ENCODE measurements at places on chromosomes 1 and 21.

DNA sequence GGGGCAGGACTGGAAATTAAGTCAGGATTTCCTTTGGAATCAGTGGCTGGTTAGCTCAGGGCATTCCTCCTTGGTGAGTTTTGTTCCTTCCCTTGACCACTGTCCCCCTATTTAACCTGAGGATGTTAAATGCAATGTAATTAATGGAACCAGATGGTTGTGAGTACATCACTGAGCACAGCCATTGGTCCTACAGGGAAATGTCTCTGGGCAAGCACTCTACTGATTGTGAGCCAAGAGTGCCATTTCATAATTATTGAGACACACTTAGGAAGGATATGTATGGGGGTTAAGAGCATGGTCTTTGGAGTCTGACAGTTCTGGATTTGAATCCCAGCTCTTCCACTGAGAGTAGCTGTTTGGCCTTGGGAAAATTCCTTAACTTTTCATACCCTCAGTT is 74.4 kb downstream of the SPAG17 start:
- DNase-seq = peak; percentile 52

DNA sequence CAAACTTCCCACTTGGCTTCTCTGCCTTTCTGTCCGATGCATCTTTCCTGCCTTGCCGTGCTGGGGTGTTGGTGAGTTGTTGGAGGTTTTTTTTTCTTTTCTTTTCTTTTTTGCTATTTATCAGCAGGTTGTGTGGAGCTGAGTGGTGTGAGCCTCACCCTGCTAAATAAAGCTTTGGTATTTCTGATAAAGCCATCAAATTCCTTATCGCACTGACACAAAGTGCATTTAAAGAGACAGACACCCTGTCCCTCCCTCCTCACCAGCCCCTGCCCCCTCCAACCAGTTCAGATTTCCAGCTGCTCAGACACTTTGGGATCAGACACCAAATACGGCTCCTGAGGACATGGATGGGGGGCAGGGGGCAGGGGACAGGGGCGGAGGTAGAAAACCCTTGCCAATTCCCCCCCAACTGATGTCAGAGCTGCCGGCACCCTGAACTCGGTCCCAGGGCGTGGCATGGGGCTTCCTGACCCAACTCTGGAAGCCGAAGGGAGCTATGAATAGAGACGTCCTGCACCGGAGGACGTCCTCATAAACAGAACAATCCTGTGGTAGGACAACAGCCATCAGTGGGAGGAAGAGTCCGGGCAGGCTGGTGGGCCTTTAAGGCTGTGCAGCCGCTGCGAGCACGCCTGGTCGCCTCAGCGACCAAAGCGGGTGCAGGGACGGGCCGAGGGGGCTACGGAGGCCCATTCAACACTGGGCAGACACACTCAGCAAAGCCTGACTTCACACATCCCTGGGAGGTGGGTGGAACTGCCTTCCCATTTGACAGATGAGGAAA is 79.0 kb downstream of the CASZ1 start:
- DNase-seq = no peak

DNA sequence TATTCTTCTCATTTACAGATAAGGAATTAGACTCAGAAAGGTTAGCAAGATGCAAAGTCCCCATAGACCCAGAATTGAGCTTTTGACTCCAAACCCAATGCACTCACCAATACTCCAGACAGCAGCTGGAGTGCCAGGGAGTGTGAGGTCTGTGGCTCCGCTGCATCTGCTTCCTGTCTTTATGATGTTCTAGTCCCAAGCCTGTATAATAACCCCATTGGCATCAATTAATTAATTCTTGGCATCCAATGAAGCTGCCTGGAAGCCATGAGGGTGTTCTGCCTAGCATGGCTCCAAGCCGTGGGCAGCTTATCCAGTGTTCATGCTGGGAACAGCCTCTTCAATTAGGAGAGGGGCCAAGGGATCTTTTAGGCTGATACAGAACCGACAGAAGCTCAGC is 188.7 kb downstream of the GIPC2 start:
- DNase-seq = no peak

- no peak for DNase-seq
Observed at GRCh38 chr1:191984856-191985255, 173.4 kb upstream of the RGS18 start.

GRCh38 chr1:233656687-233657086 is 42.8 kb downstream of the KCNK1 start:
- DNase-seq = no peak

DNA sequence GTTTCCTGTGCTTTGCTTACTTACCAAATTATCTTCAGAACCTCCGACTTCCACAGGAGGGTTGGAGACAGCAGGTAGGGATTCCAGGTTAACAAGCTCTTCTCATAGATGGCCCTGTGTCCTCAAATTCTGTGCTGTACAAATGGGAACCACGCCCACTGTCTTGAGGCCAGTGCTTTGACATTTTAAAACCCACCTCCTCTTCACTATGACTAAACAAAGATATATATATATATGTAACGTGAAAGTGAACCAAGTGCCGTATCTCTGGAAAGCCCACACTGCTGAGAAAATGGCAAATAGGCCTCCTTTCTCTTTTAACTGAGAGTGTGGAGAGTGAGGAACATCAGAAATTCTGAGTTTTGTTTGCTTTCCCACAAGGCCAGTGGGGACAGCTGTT is 99.6 kb downstream of the ZBTB18 start:
- DNase-seq = no peak

DNA sequence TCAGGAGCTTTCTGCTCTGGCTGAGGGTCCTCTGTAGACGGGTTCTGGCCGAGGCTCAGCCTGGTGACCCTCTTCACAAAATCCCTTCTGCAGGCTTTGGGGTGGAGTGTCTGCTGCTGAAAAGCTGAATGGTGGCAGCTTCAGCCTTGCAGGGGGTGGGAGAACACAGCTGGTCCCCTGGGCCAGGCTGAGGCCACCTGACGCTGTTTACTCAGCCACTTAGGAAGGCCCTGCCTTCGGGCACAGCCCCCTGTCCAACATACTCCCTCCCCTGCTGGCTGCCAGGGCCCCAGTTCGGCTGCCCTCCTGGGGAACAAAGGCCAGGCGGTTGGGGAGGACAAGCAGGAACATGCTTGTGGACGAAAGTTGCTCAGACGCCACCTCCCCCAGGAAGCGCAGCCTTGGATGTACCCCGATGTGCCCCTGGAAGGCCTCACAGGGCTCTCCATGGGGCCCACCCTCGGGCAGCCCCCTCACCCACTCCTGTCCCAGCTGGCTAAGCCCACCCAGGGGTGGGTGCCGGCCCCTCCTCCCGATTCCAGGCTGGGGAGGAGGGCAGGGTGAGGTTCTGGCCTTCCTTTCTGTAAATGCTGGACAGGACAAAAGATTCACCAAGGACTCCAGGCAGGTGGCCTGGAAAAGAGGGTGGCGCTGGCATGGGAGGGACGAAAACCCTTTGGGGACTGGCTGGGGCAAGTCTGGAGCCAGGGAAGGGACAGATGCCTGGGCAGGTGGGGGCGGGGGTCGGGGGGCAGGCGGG is at the start of gene ANKRD65:
TSS of gene ANKRD65 (minus strand) at position 130 of the 760 bp plus-strand sequence. CDS start 271 bp downstream, outside the sequence.
- no peak for DNase-seq

- DNase-seq = no peak
Observed at GRCh38 chr21:40386981-40387747, 459.8 kb downstream of the DSCAM start.

GRCh38 chr1:166090244-166090643 is 76.6 kb downstream of the FAM78B start:
- no peak for DNase-seq

GRCh38 chr1:192522673-192523072 is 52.9 kb upstream of the RGS1 start:
- DNase-seq = no peak

DNA sequence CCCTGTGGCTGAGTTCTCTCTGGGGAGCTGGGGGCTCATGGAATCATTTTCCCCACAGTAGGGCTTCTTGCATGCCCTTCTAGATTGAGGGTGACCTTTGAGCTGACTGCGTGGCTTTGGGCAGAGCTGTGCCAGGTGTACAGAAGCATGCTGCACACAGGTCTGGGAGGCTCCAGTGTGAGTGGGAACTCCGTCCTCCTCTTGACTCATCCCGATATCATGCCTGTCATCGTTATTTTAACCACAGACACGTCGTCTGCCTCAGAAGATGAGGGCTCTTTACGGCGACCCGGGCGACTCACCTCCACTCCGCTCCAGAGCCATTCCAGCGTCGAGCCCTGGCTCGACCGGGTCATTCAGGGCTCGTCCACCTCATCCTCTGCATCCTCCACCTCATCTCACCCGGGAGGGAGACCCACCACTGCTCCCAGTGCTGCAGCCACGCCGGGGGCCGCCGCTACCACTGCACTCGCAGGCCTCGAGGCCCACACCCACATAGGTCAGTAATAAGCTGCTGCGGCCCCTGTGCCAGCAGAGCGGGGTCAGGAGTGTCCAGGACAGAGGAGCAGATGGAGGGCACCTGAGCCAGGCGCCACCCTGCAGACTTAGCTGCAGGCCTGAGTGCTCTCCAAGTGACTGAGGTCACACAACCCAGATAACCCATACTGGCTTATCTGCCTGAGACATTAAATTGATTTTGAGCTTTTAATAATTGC is 39.8 kb downstream of the DIP2A start:
- no peak for DNase-seq

DNA sequence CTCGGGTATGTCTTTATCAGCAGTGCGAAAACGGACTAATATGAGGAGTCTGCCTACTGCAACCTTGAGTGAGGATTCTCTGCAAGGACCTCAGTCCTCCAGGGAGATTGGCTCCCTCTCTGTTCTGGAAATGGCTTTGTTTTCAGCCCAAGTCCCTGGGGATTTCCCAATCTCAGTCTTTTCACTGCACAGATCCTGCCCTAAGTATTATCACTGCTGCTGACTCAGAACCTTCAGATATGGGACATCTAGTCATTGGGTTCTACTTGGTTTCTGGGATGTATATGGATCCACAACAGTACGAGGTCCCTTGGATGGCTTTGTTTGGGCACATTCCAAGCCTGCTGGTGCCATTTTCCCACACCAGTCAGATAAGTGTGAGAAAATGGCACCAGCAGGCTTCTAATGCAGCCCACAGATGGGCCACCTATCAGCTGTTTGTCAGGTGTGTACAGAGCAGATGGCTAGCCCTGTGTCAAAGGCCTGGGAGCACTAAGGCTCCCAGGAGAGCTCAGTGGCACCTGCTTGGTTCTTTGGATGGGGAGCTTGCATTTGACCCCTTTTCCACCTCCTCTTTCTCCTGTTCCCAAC is 27.4 kb downstream of the ELF3 start:
- no peak for DNase-seq

Data from AG10803 (cell line).